ENCODE measurements at places on chromosomes 1 and 21.

GRCh38 chr1:18996548-18997177 lies 40.2 kb upstream of the IFFO2 start:
- DNase-seq = no peak

DNA sequence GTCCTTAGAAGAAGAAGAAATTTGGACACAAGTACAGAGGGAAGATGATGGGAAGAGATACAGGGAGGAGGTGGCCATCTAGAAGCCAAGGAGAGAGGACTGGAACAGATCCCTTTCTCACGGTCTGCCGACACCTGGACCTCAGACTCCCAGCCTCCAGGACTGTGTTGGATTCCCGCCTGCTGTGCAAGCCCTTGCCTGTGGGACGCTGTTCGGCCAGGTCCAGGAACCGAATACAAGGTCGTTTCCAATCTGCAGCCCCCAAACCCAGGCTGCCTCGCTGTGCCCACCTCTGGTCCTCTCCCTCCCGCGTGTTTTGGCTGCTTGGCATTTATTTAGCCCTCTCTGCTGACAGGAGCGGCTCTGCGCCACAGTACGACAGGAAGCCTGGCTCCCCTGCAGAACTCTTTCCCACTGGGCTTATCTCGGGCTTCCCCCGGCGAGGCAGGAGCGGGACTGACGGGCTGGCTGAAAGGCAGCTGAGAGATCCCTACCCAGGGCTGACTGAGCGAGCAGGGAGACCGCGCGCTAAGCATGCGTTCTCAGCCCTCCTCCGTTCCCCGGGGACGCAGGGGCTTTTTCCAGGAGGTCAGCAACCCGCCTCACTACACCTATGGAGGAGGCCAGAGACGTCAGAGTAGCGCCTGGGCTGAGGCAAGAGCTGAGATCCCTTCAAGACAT lies 238.4 kb downstream of the TNR start:
- DNase-seq = no peak

DNA sequence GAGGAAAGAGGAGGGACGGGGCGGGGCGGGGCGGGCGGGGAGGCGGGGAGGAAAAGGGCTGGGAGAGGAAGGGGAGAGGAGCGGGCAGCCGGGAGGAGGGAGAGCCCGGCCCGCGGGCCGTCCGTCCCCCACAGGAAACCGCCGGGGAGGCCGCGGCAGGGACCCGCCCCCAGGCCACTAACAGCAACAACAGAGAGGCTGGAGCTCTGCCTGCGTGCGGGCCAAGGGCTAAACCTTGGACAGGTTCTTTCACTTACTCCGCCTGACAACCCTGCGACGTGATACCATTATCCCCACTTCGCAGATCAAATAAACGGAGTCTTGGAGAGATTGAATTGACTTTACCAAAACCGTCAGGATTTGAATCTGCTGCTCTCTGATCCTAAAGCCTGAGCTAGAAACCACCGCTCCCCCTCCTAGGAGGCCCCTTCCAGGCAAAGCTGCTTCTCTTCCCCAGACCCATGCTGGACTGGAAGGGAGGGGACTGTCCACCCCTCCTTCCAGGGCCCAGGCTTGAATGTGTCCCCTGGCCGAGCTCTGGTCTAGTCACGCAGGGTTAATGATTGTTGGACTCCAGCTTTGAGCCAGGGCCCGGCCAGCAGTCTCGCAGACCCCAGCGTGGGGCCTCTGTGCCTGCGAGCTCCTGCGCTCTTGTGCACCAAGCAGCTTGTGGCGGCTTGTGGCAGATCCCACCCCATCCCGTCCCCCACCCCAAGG lies at the start of gene EVA1B:
Gene EVA1B (minus strand): TSS at position 10 of the 717 bp plus-strand sequence. CDS start 608 bp downstream, outside the sequence.
- DNase-seq = peak; percentile 27

GRCh38 chr1:999725-1000356 lies at the start of gene HES4:
HES4 (minus strand) TSS chr1:1000097; CDS start chr1:999973, 124 bp downstream.
- peak; percentile 48 for DNase-seq

DNA sequence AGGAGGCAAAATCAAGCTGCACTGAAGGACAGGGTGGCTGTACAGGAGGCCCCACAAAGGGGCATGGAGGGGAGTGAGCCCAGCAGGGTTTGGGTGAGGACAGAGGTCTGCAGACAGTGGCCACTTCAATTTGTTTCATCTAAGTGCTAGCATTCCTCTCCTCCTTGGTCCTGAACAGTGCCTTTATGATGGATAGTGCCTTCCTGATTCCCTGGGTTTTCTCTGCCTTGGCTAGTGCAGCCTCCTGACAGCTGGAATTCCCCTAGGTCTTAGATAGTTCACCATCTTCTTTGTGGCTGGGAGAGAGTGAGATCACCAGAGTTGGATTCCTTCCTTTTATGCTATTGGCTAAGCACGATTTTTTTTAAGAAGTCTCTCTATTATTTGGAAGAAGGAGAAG lies 3.8 kb upstream of the HPCAL4 start:
- no peak for DNase-seq

DNA sequence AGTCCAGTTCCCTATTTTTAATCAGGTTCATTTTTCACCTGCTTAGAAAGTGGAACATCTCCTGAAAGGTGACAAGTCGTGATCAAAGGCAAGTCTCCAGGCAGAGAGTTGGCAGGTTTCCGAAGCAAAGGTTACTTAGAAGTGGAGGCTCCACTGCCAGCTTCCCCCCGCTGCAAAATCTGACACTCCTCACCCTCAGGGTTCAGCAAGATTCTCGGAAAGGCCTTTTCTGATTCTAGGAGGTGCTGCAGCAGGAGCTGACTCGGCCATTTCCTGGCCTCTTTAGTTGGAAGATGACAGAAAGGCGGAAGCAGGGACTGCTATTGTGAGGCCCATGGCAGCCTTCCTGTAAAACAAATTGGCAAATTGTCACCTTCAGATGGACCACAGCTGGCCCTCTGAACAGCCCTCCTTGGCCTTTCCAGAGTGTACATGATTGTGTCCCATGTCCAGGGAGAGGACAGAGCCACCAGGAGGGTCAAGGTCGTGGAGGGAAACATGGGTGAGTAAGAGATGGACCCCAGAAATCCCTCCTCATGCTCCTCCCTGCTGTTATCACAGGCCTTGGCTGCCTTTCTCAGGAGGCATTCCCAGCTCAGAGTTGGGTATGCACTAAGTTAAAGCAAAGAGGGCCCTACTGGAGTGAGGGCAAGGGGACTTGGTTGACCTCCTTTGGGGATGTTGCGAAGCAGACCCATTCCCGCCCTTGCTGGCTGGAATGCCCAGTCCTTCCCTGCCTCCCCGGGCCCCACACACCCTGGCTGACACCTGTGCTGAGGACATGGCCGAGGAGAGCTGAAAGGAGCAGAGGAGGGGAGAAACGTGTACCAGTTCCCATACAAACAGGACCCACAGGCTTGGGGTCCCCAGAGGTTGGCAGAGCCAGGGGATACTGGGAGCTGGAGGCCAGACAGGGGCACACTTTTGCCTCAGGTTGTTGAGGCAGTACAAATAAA lies 115.5 kb upstream of the IRF2BP2 start:
- DNase-seq = peak; percentile 53

- no peak for DNase-seq
Observed at GRCh38 chr21:45030682-45031570, 43.5 kb upstream of the ADARB1 start.

DNA sequence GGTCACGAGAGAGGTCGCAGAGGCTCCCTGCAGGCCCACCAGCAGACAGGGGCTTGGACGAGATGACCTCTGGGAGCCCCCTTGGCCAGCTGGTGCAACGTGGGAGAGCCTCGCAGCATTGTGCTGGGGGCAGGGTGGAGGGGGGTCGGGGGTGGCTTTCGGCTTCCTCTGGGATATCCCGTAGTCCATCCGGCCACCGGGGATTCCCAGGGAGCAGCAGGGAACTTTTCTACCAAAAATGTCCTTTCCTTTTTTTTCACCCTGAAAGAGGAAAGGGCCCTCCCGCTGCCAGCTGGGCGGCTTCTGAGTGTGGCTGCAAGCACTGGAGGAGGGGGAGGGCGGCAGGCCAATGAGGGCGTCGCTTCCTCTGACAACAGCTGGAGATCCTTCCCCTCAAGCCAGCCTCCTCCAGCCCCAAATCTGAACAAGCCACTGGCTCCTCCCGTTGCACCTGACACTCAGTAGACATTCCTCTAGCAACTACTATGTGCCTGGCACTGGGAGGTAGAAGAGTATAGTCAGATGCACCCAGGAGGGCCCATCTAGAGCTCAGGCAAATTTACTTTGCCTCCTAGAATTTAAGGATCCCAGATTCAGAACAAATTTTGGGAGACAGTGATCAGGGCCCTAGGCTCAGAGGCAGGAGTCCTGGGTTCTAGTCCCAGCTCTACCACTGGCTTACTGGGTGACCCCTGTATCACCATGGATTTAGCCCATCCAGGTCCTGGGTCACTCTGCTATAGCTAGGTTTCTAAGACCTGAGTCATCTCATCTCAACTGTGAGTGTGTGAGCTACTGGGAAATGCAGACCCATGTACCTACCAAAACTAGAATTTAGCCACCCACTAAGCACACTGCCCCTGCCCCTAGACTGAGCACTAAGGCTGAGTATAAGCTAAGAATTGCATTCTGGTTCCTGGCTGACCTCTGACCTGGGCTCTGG lies 2.7 kb downstream of the MOB3C start:
- DNase-seq = peak; percentile 13

GRCh38 chr1:27044613-27045151 lies 32.0 kb upstream of the TENT5B start:
- peak; percentile 83 for DNase-seq

- DNase-seq = no peak
Observed at GRCh38 chr1:80413969-80414368, 1386.8 kb upstream of the ADGRL2 start.

- DNase-seq = no peak
Observed at GRCh38 chr1:76950306-76950705, 83.0 kb downstream of the ST6GALNAC5 start.

- no peak for DNase-seq
Observed at GRCh38 chr1:243513726-243514491, 258.1 kb downstream of the SDCCAG8 start.

- DNase-seq = no peak
Observed at GRCh38 chr1:158055854-158056253, 62.4 kb downstream of the KIRREL1 start.

- DNase-seq = no peak
Observed at GRCh38 chr1:15696956-15697521, 12.9 kb downstream of the PLEKHM2 start.

DNA sequence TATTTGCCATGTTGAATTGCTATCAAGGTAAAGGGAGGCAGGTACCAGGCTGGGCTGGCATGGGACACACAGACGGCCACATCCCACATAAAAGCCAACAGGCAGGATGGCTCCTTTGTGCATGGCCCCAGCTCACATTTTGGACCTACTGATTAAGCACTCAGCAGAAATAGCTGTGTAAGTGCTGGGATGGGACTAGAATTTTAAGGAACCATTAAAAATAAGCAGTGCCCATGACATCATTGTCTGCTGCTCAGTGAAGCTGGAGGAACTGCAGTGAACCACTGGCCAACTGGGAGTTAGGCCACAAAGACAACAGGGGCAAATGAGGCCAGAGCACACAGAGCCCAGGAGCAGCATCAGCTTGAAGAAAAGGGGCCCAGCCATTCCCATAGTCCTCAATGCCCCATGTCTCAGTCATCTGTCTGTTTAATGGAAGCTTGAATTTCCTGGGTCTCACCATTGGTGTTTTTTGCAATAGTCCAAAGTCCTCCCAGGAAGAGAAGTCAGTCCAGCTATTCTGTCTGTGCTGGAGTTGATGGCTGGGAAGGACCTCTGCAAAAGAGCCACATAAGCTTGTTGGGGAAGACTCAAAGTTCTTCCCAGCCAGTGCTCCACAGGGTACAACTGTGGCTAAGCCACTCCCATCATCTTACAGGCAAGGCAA lies 45.3 kb upstream of the TNR start:
- no peak for DNase-seq

GRCh38 chr1:160858097-160858496 lies 4.6 kb downstream of the CD244 start:
- DNase-seq = no peak

GRCh38 chr1:222772996-222773379 lies 36.0 kb downstream of the FAM177B start:
- no peak for DNase-seq

DNA sequence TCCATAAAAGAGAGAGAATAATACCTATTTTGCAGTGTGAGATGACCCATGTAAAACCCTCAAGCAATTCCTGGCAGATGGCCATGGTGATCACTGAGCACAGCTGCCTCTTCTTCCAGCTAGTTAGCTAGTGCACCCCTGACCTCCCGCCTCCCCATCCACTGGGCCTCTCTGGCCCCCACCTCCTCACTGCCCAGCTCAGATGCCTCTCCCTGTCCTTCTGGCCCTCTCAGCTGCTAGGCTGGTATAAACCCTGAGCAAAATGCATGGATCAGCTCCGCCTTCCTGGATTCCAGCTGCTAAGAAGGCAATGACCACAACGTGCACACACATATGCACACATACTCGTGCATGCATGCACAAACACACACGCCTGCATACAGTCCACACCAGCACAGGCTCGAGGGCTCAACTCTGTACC lies 117.2 kb downstream of the DMRTB1 start:
- no peak for DNase-seq

- no peak for DNase-seq
Observed at GRCh38 chr1:227888404-227889046, 59.2 kb downstream of the WNT9A start.

DNA sequence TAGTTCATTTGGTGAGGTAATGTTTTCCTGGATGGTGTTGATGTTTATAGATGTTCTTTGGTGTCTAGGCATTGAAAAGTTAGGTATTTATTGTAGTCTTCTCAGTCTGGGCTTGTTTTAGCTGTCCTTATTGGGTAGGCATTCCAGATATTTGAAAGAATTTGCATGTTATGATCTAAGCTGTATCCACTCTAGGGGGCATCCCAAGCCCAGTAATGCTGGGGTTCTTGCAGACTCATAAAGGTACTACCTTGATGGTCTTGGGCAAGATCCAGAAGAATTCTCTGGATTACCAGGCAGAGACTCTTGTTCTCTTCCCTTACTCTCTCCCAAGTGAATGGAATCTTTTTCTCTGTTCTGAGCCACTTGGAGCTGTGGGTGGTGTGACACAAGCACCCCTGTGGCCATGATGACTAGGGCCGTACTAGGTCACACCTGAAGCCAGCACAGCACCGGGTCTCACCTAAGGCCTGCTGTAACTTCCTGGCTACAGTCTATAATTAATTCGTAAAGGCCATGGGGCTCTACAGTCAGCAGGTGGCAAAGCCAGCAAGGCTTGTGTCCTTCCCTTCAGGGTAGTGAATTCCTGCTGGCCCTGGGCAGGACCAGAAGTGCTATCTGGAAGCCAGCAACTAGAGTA lies 74.8 kb upstream of the PDE4B start:
- no peak for DNase-seq

DNA sequence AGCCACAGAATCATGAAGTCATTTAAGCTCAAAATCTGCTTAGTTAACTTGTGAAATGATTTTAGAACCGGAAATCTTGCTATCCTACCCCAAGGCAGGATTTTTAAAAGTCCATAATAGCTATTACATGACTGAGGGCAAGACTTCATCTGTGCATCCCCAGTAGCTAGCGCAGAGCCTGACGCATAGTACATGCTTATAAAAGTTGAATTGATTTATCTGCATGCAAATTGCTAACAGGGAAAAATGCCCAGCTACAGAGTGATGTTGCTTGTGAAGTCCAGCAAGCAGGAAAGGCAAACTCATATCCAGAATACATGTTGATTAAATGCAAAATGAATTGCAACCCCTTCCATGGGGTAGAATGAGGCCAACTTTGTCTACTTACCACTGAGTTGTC lies 8.1 kb upstream of the MAP1LC3C start:
- no peak for DNase-seq

GRCh38 chr1:24373044-24373443 lies 40.5 kb downstream of the STPG1 start:
- no peak for DNase-seq
